Right cardiac atrium (tissue), 5 donors: ENCODE measurements at places on chromosomes 4 and X. TPM values are rescaled to one million over a fixed set of nuclear protein-coding genes. Genes with fewer than 3 reads are reported as not detected.

GRCh38 chr4:24748758-24749350 is 46.5 kb upstream of the SOD3 start:
- DNase-seq: no peak

- no peak for DNase-seq
Measured at GRCh38 chr4:83436680-83437079, 18.9 kb downstream of the HELQ start.

GRCh38 chr4:28296239-28296638 is 1435.6 kb downstream of the STIM2 start:
- DNase-seq: no peak

DNA sequence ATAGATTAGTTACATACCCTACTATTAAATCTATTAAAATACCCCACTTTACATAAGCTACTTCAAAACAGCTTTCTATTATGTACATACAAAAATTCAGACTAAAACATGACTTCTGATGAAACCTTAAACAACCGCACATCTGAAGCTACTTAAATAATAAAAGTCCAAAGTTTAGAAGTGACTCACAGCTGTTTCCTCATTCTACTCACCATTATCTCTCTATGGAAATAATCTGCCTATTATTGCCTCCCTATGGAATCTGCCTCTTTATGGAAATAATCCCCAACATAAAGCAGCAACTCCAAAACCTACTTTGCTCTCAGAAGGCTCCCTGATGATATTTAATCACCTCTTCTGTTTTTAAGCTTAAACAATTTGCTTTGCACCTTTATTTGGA is 15.7 kb upstream of the BANK1 start:
- DNase-seq: no peak

DNA sequence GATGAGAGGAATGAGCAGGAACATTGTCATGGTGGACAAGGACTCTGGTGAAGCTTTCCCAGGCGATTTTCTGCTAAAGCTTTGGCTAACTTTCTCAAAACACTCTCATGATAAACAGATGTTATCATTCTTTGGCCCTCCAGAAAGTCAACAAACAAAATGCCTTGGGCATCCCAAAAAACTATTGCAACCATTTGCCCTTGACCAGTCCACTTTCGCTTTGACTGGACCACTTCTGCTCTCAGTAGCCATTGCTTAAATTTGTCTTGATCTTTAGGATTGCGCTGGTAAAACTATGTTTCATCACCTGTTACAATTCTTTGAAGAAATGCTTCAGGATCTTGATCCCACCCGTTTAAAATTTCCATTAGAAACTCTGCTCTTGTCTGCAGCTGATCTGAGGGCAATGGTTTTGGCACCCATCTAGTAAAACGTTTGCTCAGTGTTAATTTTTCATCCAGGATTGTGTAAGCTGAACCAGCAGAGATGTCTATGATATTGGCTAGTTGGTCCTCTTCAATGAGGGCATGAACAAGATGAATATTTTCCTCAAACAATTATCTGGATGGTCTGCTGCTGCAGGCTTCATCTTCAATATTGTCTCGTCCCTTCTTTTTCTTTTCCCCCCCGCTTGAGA is 14.8 kb downstream of the TBC1D1 start:
- no peak for DNase-seq

DNA sequence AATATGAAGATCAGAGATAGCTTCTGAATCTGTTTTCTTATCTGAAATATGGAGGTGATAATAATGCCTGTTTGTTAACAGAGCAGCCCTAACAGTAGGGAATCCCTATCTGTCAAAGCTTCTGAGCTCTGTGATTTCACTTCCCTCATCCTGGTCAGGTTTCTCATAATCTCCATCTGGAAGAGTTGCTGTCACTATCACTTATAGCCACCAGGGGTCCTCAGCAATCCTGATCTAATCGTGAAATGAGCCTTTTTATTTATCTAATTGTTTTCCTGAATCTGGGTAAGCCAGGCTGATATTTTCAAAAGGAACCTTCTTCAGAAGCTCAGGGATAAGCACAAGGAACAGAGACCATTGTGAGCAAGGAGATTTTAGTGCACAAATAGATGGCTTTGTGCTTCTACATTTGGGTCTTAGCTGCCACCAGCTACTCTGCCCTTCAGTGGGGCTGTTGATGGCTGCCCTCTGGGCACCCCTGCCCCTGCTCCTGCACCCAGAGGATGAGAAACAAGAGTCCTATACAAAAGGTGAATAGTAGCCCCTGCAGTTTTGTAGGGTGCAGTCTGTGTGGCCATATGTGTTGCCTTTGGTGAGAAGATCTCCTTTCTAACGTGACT is 196.4 kb upstream of the RADX start:
- no peak for DNase-seq

PCDH10 gene
- total RNA-seq: 1.5 TPM

ZMAT1 gene
- total RNA-seq: 4.9 TPM
